ENCODE measurements at places on chromosomes 6 and 20.

GRCh38 chr6:41707565-41708200 is 27.7 kb downstream of the TFEB start:
- no peak for DNase-seq

DNA sequence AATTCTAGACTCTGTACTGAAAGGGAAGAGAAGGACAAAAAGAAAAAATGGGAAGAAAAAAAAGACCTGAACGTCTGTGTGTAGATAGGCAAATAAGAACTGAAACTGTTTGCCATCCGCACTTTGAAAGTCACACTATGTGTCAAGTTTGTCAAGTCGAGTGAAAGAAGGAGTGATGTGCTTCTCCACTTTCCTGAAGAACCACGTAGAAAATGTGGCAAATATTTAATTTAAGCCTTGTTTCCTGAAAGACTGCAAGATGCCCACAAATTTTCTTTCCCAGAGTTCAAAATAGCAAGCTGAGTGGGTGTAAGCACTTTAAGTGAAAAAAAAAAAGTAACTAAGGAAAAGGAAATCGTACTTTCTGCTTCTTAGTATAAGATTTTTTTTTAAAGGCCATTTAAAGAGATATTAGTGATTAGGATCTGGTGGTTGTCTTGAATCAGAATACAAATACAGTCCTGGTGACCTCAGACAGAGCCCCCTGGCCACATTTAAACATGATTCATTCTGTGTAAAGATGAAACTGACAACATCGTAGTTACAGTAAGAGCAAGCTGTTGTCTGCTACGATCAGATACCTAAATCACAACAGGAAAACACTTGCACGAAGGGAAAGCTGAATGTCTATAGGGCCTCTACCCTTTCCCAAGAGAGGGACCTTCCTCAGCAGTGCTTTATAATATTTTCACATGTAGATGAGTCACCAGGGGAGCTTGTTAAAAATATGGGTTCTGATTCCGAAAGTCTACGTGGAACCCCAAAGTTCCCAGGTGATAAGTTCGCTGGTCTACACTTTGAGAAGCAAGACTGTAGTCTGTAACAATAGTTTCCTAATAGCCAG is 102.3 kb downstream of the HIVEP2 start:
- peak; percentile 24 for DNase-seq

DNA sequence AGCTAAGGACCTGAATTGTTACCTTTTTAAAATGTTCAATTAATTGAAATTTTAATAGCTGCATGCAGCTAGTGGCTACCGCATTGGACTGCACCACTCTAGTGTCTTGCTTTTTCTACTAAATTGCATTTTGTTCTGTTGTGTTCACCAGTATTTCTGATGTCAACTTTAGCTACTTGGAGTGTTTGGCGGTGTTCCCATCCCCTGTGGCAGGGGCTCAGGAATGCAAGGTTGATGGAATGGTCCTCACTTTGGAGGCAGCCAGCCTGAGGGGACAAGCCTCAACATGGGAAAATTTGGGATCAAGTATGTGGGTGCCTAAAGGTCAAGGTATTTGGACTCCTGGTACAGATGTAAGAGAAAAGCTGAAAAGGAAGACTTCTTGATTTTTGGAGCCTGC is 230.1 kb upstream of the PRND start:
- DNase-seq = no peak

- peak; percentile 58 for DNase-seq
These were observed 61.9 kb upstream of the ELOVL5 start for GRCh38 chr6:53410508-53411258.

- DNase-seq = no peak
These were observed 23.2 kb downstream of the GHRH start for GRCh38 chr20:37238426-37238825.

- no peak for DNase-seq
These were observed 110.4 kb upstream of the ARMC2 start for GRCh38 chr6:108737594-108738546.

- DNase-seq = no peak
These were observed 736.2 kb upstream of the ADGRB3 start for GRCh38 chr6:67898875-67899274.

GRCh38 chr6:137904822-137905617 is 38.0 kb downstream of the TNFAIP3 start:
- DNase-seq = no peak

GRCh38 chr6:88916615-88917208 is 46.7 kb downstream of the RNGTT start:
- no peak for DNase-seq

DNA sequence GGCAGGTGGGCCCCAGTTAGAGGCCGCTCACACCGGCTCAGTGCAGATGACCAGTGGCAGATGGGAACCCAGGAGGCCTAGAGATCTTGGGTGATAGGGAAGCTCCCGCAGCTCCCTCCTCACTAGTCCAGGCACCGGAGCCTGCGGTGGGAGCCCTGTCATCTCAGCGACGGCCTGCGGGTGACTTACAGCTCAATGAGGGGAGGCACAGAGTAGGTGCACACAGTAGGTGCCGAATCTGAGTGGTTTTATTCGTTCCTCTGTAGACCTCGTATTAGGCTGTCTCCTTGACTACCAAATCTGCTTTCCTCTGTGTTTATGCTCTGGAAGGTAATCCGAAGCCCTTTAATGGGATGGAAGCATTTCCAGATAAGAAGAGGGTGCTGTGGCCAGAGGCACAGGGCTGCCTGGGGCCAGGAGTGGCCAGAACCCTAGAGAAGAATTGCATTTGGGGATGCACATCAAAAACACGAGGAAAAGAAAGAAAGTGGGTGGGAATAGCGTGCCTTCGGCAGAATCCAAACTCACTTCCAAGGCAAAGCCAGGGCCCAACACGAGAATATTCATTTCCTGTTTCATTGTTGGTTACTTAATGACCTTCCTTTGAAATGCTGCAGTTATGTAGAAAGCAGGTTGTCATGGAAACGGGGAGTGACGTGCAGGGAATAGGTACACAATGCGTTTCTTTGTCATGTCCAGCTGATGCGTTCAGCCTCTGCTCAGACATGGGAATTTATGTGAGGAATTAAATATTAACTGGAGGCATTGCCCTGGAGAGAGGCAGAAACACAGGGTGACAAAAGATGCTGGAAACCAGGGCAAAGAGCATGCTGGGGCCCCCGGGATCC is 24.7 kb downstream of the MYT1 start:
- no peak for DNase-seq

DNA sequence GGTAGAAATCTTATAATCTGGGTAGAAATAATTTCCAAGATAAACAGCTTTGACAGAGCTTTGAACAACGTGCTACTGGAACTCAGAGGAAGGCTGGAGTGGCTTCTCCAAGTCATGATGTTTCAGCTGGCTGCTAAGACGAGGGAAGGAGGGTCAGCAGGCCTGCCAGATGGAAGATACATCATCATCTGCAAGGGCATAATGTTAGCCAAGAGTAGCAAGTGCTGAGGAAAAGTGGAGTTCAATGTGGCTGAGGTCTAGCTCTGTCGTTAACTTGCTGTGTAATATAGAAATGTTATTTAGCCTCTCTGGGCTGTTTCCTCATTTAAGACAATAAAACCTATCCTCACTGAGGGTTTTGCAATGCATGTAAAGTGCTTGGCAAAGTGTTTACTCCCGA is 35.1 kb downstream of the RGS17 start:
- DNase-seq = no peak

GRCh38 chr6:134758621-134759020 is 191.3 kb downstream of the ALDH8A1 start:
- no peak for DNase-seq

DNA sequence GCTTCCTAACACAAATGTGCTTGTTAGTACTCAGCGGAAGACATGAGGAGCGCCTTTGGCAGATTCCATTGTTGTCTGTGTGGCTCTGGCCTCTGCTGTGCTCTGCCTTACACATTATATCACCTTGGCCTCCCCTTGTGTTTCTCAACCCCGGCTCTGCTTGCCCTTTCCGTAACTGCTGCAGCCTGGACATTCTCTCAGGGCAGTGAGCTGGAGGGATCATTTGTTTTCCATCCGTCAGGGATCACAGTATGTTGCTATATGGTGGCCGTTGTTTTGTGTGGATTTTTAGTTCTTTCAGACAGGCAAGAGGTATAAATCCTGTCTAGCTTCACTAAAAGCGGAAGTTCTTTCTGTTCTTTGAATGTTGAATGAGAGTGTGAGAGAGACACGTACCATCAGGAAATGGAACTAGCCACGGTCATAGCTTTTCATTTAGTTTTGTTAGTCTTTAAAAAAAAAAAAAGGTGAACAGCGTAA is 175.1 kb downstream of the JARID2 start:
- peak; percentile 69 for DNase-seq

- peak; percentile 94 for DNase-seq
These were observed at the start of gene EZR for GRCh38 chr6:158819213-158819976. EZR (minus strand) TSS chr6:158819368; CDS start chr6:158818093, 1,275 bp downstream.

DNA sequence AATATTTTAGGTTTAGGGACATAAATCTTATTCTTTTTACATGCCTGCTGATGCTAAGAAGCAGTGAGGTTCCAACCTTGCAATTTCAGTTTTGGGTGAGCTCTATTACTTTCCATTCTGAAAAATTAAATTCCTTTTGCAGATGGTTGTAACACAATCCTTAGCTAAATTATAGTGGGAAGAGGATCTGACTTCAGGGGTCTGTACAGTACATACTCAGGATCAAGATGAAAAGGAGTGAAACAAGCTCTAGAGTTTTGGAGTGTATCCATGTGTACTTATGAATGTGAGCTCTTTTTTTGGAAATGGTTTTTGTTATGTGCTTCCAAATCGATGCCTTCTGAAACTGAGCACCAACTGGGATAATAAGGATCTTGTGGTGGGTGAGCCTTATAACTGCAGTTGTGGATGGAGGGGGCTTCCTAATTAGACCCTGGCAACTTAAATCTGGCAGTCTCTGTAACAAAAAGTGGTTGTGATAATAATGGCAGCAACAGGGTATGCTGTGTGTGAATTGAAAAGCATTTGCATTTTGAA is 218.8 kb upstream of the MAP3K7 start:
- no peak for DNase-seq

- DNase-seq = no peak
These were observed 255.0 kb upstream of the ZFP64 start for GRCh38 chr20:52446421-52447224.

GRCh38 chr6:41531591-41532582 is 14.3 kb upstream of the FOXP4 start:
- peak; percentile 88 for DNase-seq

DNA sequence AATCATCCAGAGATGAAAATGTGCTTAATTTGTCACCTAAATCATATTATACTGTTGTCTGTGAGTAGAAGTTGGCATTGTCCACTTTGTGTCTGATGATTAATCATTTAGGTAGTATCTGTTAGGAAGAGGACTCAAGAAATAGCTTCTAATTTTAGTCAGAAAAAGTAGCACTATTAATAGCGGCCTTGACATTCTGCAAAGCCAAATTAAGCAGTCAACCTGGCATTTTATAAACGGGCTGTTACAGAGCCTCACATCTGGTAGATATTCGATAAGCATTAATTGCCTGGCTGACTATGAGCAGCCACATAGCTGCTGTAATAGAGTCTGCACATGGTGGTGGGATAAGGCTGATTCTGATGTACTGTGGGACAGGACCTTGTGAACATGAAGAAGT is 99.5 kb downstream of the KLHL32 start:
- no peak for DNase-seq

DNA sequence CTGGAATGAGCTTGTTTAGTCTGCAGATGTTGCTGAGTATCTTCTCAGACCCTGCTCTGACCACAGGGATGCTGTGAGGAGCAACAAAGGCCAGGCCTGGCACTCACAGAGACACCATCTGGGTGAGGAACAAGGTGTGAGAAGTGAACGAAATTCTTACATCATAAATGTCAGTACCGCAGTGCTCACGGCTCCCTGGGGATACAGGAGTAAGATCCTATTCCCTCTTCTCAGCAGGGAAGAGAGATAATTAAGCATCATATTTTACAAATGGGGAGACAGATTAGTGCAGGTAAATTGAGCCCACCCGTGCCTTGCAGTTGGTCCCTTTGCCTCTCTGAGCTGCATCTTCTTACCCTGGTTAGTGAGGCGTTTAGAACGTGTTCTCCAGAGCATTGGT is 106.2 kb downstream of the DTD1 start:
- no peak for DNase-seq

- DNase-seq = no peak
These were observed 235.1 kb upstream of the UFL1 start for GRCh38 chr6:96286503-96286902.

DNA sequence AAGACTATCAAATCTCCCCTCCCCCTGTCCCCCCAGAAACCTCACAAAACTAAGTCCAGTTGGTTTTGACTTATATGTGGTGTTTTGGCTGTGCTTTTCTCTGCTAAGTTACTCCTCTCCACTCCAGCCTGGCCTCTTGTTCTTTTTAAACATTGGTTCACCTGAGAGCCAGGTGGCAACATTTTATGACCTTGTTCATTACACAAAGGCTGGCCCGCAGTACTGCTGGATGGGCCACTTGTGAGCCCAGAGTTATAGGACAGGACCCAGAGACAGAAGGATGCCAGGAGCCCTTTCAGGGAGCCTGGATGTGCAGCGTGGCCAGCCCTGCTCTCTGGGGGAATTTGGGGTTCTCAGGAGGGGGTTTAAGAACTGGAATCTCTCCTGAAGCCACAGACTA is 90.0 kb downstream of the RAMACL start:
- DNase-seq = no peak

GRCh38 chr6:21103626-21104224 is 489.8 kb upstream of the SOX4 start:
- DNase-seq = no peak

DNA sequence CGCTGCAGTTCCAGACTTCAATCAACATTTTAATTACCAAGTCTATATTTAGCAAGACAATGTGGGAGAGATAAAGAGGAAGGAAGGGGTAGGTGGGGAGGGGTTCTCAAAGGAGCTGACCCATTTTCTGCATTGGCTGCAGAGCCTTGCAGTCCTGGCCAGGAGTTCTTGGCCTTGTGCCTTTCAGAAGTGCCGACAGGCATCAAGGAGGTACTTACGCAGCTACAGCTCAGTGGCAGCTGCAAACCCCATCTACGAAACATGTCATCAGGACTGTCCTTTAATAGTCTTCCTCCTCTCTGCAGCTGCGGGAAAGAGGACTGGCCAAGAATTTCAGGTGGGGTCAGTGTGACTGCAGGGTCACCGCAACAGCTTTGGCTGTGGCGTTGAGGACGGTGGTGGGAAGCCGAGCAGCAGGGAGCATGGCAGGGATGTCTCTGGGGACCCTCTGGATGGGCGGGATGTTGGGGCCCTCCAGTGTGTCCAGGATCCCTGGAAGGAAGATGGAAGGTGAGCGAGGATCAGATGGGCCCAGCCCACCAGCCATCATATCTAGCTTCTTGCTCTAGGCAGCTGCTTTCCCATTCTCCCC is 1.8 kb upstream of the LRRC73 start:
- no peak for DNase-seq

- DNase-seq = no peak
These were observed 29.9 kb downstream of the RSPO4 start for GRCh38 chr20:972256-972655.

GRCh38 chr6:135675862-135676261 is 175.6 kb upstream of the PDE7B start:
- peak; percentile 18 for DNase-seq

DNA sequence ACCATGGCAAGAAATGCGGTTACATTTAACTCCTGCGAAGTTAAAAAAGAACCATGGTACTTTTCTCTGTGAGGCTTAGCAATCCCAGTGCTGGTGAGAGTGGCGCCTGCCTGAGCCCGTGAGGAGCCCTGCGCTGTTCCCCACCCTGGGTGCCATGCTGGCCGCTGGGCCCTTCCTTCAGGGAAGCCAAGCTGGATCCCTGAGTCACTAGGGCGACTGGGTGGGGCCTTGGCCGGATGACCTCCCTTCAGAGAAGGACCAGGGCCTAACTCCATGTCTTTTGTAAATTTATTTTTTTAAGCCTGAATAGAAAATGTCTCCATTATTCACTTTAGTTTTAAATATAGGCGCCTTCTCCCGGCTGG is 209.1 kb downstream of the ERMARD start:
- no peak for DNase-seq
